M059J (cell line): ENCODE measurements at places on chromosomes 12 and 14. TPM values are rescaled to one million over a fixed set of nuclear protein-coding genes. Genes with fewer than 3 reads are reported as not detected.

GRCh38 chr12:41970744-41971143, 173.9 kb downstream of the GXYLT1 start:
- peak; percentile 29 for DNase-seq

DNA sequence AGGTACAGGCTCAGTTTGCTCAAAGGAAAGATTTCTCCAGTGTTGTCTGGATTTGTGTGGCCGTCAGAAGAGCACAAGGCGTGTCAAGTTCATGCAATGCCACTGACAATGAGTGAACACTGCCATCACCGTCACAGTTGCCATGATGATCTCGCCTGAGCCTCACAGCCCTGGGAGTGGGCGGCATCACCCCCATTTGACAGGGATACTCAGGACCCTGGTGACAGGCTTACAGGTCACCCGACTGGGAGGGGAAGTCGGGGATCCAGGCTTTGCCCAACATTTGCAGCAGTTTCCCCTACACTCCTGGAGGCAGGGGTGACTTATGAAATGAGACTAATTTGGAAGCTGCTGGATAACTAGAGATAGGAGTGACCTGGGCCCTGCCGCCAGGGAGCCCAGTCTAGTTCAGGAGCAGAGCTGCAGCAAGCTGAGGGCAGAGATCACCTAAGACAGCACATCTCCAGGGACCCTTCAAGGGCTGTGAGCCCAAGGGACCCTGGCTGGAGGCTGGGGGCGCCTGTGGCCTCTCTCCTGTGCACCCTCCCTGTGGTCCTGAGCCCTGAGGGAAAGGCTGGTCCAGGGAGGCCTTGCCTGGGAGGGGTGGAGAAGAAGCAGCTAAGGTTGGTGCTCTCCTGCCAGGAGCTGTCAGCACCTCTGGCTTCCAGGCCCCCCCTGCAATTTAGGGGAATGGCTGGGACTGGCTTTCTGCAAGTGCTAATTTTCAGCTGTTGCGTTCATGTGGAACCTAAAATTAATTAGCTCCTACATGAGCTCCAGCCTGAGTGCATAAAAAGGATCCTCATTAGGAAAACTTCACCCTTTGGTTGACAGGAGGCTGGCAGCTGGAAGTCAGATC, 32.4 kb upstream of the BEGAIN start:
- DNase-seq: no peak

- DNase-seq: peak; percentile 91
Measured at GRCh38 chr12:105562199-105562971, 231.9 kb downstream of the C12orf75 start.

- DNase-seq: peak; percentile 72
Measured at GRCh38 chr14:59310633-59311032, 122.2 kb downstream of the DAAM1 start.

Gene CLECL1
- not detected in 2 replicates for total RNA-seq
